Activated CD4-positive, alpha-beta memory T cell treated with anti-CD3 and anti-CD28 coated beads for 36 hours (primary cell): ENCODE measurements at places on chromosomes 2 and 18. TPM values are rescaled to one million over a fixed set of nuclear protein-coding genes. Genes with fewer than 3 reads are reported as not detected.

Gene CCDC74B
- 3.2 TPM for total RNA-seq

GRCh38 chr2:74887960-74888700 is 54.2 kb downstream of the HK2 start:
- no peak overlapping the region for H3K27ac ChIP-seq
- H3K27me3 ChIP-seq, result no peaks in the 10 kb centered on the region
- H3K4me3 ChIP-seq, result no peak overlapping the region
- no peaks in the 10 kb centered on the region for H3K4me1 ChIP-seq
- peaks cover 69% of the 10 kb centered on the region for H3K36me3 ChIP-seq

- peaks cover 2% of the 10 kb centered on the region for H3K27me3 ChIP-seq
Measured at GRCh38 chr2:102335871-102336366, 19.7 kb upstream of the IL18R1 start.

- DNase-seq, result no peak
- H3K27ac ChIP-seq, result no peak overlapping the region
- no peaks in the 10 kb centered on the region for H3K27me3 ChIP-seq
- no peaks in the 10 kb centered on the region for H3K4me1 ChIP-seq
- H3K4me3 ChIP-seq, result no peak overlapping the region
Measured at GRCh38 chr18:73614812-73615211, 532.8 kb downstream of the FBXO15 start.

Gene SELENOI
- total RNA-seq, result 31.9 TPM

Gene TXNL1
- 68.9 TPM for total RNA-seq
